Hindlimb muscle (tissue), 1 donor: ENCODE measurements at places on chromosomes 13 and 19. TPM values are rescaled to one million over a fixed set of nuclear protein-coding genes. Genes with fewer than 3 reads are reported as not detected.

- no peak for DNase-seq
Measured at GRCh38 chr13:75762076-75762937, 126.2 kb downstream of the LMO7 start.

DNA sequence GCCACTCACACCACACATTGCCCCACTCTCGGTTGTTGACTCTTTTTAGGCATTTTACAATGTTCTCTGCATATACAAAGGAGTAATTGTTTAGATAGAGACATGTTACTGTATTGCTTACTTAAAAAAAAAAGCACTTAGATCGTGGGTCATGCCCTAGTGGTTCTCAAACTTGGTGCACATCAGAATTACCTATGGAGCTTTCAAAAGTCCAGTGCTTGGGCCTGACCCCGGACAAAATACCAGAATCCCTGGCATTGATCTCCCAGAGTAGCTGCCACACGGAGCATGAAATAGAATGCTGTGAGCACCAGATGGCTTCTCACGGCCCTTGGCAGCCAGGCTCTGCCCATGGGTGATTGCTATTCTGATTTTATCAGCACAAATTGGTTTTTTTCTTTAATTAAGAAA, 20.0 kb downstream of the ACP7 start:
- no peak for DNase-seq

The TMEM238 gene
- 0.32 TPM for polyA plus RNA-seq

- DNase-seq = no peak
Measured at GRCh38 chr13:74795526-74795925, 661.3 kb upstream of the KLF12 start.

The ZDHHC20 gene
- polyA plus RNA-seq = 32.9 TPM

DNA sequence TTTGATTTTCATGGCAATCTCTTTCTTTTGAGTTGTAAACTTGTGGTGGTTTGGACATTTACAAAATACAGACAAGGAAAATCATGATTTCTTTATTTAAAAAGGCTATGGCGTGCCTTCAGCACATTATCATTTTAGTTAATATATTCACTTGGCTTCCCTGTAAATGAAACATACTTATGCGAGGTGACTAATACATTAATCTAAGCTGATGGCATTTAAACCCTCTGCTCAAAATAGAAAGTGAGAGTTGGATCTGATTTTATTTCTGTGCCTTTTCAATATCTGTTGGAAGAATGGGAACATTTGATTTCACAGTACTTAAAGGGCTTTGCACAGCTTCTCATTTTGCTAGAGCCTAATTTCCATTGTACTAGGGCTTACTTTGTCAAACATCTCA, 289.8 kb downstream of the MTUS2 start:
- DNase-seq = no peak

DNA sequence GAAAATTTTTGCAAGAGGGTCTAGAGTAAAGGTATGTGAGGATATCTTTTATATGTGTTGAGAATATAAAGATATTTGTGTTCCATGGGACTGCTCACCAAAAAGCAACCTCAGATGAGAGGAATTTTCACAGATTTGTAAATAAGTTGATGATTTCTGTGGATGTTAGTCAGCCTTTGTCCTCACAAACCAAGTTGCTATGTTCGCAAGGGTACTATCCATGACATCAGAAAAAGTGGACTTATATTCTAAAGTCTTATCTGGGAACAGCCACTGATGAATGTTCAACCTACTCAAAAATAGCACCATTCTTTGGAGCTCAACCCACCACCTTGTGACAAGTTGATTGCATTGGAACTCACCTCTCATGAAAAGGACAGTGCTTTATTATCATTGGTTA, 138.6 kb downstream of the PCDH20 start:
- DNase-seq = no peak

GRCh38 chr13:112638157-112638750, 50.3 kb upstream of the TUBGCP3 start:
- DNase-seq = no peak

The JAK3 gene
- polyA plus RNA-seq = 3.7 TPM

DNA sequence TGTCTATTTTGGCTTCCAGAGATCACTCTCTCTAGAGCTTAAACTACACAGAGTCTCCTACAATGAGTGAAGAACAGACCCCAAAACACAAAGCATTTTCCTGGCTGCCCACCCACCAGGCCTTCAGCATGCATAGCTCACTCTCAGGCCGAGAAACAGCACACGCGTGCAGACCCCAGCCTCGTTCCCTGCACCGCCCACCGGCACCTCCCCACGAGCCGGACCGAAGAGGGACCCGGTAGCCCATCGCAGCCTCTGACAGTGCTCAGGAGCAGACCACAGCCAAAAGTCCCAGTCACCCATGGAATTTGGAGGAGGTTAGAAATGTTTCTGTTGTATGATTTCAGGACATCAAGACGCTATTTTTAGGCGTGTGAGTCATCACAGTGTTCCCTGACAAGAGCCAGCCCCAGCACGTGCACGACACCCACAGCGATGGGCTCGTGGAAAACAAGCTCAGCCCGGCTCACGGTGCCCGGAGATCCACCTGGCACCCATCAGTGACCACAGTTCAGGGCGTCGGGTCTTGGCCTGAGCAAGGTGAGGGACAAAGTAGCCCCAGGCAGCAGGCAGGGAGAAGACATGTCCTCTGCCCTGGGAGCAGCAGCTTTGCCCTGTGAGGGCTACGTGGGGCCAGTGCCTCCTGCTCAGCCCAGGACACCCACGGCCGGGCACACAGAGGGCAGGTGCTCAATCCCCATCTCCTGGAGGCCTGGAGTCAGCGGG, 50.1 kb upstream of the SPACA7 start:
- peak; percentile 30 for DNase-seq

DNA sequence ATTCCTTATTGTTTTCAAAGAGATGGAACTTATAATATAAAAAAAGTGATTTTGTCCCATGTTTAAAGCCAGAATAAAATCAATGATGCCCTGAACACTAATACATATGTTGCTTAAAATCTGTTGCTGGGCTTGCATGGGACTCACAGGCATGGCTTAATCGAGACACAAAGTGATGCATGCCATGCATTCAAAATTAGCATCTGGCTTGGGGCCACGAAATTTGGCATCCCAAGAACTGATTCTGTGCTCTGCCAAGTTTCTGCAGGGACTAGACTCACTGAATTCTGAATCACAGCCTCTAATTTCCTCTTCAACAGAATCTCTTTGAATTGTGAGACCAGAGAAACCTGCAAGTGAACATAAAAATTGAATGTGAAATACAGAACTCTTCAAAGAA, 109.2 kb downstream of the PCDH17 start:
- peak; percentile 7 for DNase-seq

GRCh38 chr19:42278452-42279154, 9.6 kb downstream of the CIC start:
- no peak for DNase-seq

- no peak for DNase-seq
Measured at GRCh38 chr13:71644579-71644978, 222.4 kb downstream of the DACH1 start.

DNA sequence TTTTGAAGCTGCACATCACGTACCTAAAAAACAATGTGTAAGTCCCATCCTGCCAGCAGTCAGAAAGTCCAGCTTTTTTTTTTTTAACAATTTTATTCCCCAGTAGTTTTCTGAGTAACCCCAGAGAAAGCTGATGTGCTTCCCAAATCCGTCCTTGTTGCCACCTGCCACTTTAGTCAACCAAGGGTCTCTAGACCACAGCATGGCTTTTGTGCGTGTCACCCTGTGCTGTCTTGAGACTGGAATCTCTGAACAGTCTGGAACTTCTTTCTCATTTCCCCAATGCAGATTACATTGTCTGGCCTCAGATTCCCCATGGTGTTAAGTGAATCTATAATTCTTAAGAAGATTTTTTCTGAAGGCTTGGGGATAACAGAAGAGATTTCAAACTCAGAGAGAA, 289.2 kb upstream of the KLF12 start:
- DNase-seq = no peak

The SMIM24 gene
- not detected for polyA plus RNA-seq
